ENCODE measurements at places on chromosomes 1 and 21. TPM values are rescaled to one million over a fixed set of nuclear protein-coding genes. Genes with fewer than 3 reads are reported as not detected.

DNA sequence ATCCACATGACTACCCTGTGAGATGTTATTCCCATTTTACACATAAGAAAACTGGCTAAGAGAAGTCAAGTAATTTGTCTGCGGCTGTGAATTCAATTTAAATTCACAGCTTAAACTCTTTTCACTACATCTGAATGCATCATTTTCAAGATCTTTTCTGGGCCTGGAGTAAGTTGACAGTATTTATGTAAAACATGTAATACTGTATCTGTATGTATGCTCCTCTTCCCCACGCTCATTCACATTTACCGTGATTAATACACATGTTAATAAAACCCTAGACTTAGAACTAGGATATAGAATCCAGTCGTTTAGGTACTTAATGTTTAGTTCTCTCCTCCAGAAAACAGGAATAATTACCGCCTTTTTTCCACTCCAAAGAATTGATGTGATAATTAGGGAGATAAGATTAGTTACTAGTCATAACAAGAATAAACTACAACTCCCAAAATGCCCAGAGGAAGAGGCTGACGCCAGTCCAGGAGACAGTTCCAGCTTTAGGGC lies 442 bp upstream of the PPP1R12B start:
- no peak overlapping the region for H3K4me3 ChIP-seq
- H3K36me3 ChIP-seq: no peaks in the 10 kb centered on the region
- H3K27ac ChIP-seq: no peak overlapping the region
- peaks cover 19% of the 10 kb centered on the region for H3K4me1 ChIP-seq
- DNase-seq: no peak

- no peak overlapping the region for H3K4me3 ChIP-seq
- no peaks in the 10 kb centered on the region for H3K27me3 ChIP-seq
- H3K27ac ChIP-seq: no peak overlapping the region
- no peaks in the 10 kb centered on the region for H3K4me1 ChIP-seq
- DNase-seq: no peak
- H3K36me3 ChIP-seq: no peaks in the 10 kb centered on the region
Observed at GRCh38 chr1:115436596-115436995, 98.5 kb upstream of the NGF start.

GRCh38 chr1:246184503-246184902 lies 322.6 kb downstream of the SMYD3 start:
- DNase-seq: no peak
- H3K4me1 ChIP-seq: no peaks in the 10 kb centered on the region

The KCNK2 gene
- 2.5 TPM for total RNA-seq
